ENCODE measurements at places on chromosomes 12 and 14.
A peak's percentile ranks its signal among the peaks of the same experiment; 100 is the strongest.

DNA sequence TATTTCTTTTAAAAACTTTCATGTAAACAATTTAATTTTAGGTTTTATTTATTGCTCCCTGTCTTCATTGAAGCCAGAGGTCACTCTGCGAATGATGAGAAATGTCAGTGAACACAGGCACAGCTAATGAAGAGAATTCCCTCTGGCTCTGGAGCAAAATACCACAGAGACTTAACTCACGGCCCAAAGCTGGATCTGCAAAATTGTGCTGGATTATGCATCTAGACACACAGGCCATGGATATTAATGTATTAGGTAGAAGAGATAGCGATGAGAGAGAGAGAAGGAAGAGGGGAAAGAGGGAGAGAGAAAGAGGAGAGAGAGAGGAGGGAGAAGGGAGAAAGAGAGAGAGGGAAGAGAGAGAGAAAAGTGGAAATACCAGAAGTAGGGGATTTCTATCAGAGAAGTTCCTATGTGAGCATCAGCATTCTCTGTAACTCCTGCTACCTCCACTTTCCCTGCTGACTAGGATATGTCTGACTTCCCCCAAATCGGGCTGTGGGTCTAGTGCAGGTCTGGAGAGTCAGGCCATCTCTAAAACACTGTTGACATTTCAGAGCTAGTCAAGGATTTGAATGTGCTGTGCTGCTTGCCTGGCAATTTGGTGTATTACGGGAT lies 3.7 kb downstream of the ARHGDIB start:
- no peak for DNase-seq

DNA sequence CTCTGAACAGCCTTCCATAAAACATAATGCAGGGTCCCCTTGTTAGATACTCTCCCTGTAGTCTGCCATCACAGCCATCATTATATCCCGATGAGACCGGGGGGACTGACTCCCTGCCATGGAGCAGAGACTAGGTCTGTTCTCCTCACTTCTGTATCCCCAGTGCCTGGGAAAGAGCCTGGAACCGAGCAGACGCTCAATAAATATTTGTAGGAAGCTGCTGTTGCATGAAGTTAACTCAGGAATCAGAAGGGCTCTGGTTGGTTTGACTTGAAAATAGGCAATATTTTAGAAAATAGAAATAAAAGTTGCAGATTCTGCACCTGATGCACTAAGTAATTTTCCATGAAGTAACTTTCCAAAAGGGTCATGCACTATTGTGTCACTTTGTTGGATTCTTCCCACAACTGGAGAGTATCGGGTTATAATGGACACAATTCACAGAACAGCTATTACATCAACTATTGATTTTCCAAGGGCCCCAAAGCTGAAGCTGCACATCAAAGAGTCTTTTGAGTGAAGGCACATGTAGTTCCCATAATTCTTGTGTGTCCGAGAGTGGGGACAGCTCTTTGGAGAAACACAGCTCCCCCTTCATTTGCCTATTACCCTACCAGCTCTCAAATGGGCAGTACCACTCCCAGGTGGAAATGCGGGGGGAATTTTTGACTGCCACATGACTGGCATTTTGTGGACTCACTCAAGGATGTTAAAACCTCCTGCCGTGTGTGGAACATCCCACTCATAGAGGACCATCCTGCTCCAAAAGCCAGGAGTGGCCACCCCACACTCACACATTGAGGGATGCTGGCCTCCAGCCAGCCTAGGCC lies 18.8 kb downstream of the CLMN start:
- DNase-seq = peak; percentile 90

GRCh38 chr12:95593266-95593871 lies 42.1 kb upstream of the USP44 start:
- DNase-seq = no peak

GRCh38 chr12:54036620-54037359 lies 3.9 kb downstream of the HOXC5 start:
- DNase-seq = no peak

- DNase-seq = no peak
These were observed 27.9 kb upstream of the PARP11 start for GRCh38 chr12:3901116-3901515.

DNA sequence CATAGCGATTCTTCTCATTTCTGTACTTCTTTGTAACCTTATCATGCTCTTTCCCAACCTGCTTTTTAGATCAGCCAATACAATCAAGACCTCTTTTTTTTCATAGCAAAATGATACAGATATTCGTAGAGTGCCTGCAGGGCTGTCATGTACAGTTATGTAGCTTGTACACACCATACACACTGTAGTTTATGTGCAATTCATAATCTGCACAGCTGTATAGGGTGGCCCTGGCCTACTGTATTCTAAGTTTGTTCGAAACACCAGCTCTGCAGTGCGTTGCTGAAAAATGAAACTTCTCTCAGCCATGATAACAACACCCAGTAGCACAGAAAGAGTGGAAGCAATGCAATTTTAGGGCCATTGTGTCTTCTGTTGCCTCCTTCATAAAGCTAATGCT lies 15.7 kb upstream of the PALS1 start:
- DNase-seq = no peak

DNA sequence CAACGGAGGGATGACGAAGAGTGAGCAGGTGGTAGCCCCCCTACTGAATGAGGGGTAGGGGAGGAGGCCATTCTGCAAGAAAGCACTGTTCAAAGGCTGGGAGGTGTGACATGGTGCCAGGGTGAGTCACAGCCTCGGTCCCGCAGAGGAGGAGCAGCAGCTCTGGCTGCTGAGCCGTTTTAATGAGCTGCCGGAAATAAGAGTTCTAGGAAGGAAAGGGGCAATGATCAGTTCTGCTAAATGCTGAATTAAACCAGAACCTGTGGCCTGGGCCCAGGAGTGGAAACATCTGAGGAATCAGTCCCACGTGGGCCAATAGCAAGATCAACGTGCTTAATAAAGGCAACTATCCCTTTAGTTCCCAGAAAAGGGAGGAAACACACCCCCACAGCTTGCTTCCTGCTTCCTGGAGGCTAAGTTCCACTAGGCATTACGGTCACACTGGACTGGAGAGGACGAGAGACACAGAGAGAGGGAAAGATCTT lies 3.6 kb downstream of the ABCD4 start:
- peak; percentile 9 for DNase-seq

GRCh38 chr14:68506645-68507419 lies 286.0 kb downstream of the ZFP36L1 start:
- no peak for DNase-seq

DNA sequence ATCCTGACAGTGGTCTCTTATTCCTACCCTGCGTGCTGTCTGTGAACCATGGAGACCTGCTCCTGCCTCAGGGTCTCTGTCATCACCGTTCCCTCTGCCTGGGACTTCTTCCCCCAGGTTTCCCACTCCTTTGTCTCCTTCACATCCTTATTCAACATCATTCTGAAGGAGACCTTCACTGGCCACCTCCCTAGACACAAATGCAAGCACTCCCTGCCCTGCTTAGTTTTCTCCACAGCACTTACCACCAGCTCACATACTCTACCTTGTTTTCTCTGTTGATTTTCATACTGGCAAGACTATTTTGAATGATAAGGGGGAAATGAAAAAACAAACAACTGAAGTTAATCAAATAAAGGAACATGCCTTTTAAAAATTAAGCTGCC lies 192.8 kb downstream of the ANO6 start:
- no peak for DNase-seq

DNA sequence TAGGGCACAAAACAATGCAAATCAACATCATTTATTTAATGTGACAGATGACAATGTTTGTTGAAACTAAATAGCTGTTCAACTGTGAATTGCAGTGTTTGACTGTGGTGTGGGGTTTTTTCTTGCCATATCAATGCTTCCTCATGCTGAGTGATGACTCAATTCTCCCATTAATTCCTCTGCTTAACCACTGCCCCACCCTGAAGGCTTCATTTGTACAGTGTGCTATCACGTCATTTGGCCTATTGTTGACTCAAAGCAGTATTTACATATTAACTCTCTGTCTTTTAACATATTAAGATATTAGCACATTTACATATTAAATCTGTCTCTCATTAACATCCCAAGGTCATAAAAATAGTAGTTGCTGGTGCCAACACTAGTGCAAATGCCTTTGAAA lies 164.8 kb upstream of the NRXN3 start:
- no peak for DNase-seq

- DNase-seq = no peak
These were observed at the start of gene VRTN for GRCh38 chr14:74348241-74348734. Gene VRTN, plus strand, starts transcription at chr14:74348471. Its CDS starts 8,313 bp downstream, at chr14:74356784.

- DNase-seq = no peak
These were observed 192.3 kb downstream of the ANO4 start for GRCh38 chr12:100986595-100987547.

- DNase-seq = no peak
These were observed 692.3 kb downstream of the C12orf50 start for GRCh38 chr12:87336814-87337336.

DNA sequence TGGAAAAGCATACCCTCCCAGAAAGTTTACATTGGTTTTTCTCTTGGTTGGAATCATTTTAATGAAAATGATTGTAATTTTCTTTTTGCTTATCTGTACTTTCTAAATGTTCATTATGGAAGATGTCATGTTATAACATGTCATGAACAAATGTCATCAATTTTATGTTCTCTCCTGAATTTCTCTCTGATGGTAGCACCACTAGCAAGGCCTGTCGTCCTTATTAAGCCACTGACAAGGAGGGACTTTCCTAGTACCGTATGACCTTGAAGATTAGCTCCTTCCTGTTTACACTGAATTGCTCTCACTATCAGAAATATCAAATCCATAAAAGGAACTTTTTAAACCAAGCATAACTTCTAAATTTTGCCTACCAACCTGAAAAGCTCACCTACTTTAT lies 99.0 kb downstream of the ESR2 start:
- DNase-seq = no peak

Data from midbrain (tissue), 1 donor.